Fibroblast of mammary gland (primary cell): ENCODE measurements at places on chromosomes 5 and 9.

DNA sequence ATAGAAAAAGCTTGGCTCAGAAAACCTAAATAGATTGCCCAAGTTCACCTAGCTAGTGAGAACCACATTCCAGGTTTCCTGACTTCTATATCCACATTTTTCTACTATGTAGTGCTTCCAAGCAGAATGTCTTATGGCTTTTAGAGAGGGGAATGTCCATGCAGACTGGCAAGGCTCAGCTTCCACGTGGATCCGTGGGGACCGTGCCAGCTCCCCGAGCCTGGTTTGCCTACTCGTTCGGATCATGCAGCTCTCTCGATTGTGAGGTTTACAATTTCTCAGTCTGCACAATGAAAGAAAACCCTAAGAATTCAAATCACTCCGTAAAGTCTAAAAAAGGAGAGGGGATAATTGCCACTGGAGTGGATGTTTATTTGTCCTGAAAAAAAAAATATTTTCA, 256.5 kb upstream of the NR4A3 start:
- DNase-seq, result no peak

- DNase-seq, result no peak
Observed at GRCh38 chr9:4662989-4663792, 1.1 kb downstream of the PLPP6 start.

DNA sequence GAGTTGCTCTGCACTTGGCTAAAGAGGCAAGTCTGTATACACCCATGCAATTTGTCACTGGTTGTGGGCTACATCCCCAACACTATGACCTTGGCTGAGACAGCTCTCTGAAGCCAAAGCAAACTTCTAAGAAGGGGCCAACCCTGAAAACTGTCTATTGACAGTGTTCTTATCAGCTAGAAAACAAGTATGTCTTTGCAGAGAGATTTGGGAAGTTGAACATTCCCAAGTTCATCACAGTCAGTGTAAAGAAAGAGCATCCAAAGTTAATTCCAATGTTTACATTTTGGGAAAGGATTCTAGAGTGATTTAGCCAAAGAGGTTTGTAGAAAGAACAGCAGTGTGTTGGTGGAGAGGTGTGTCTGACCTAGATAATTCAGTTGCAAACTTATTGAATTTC, 711.1 kb upstream of the CHD1 start:
- DNase-seq, result no peak

GRCh38 chr5:158698023-158698639, 401.6 kb downstream of the EBF1 start:
- no peak for DNase-seq

GRCh38 chr5:176915906-176916305, 16.8 kb upstream of the HK3 start:
- DNase-seq, result no peak

DNA sequence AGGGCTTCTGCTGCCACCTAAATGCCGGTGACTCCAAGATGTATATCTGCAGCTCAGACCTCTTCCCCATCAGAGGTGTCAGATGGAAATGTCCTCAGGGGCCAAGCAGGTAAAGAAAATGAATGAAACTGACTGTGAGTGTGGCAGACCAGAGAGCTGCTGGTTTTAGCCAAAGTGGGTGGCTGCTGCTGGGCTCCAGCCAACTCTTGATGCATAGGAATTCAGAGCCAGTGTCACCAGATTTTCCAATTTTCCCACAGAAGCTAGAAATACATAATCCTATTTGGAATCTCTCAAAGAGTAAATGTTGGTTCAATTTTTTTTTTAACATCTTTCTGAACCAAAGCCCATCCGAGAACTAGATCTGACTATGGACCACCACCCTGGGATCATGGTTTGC, 161.2 kb upstream of the SPRY4 start:
- DNase-seq, result no peak

DNA sequence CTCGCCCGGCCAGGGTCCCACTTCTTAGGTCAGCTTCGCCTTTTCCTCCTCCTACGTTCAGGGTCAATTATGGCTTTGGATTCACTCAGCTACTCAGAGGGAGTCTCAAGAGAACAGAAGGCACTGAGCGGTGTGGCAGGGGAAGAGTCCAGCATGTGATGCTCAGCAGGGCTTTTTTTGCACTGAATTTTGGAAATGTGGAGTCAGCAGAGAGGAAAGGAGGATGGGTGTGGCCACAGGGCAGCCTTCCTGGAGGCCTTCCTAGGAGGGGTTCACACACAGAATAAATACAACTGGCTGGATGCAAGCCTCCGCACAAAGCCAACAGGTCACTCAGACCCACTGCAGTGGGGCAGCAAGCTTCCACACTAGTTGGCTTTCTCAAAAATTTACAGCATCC, 4.8 kb downstream of the NAIF1 start:
- DNase-seq, result no peak
